ENCODE measurements at places on chromosomes 12 and 14.

- no peak for DNase-seq
Measured at GRCh38 chr12:96258104-96258961, 64.2 kb downstream of the ELK3 start.

DNA sequence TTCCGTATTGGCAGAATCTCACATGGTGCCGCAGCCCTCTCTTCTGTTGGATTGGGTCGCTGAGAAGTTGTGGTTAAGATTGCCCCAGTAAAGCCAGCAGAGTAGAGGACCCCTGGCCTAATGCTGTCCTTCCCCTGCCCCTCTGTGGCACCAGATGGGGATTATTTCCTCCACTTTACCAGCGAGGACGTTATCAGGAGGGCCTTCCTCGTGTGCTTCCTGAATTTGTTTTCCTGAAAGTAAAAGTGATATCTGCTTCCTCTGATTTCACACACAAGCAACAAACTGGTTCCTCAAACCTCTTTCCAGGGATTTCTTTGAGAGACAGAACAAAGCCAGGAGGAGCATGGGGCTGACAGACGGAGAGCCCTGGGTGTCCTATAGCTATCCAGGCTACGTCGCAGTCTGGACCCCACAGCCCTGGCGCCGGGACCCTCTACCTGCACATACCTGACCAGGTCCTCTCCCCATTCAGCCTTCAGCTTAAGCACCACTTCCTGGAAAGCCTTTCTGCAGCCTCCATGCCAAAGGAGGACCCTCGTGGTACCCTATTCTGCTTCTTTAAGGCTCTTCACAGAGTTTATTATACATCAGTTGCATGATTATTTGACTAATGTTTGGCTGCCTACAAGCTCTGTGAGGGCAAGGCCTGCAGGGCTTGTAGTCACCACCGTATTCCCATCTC lies 314.8 kb upstream of the FKBP4 start:
- no peak for DNase-seq

- DNase-seq, result no peak
Measured at GRCh38 chr12:52522346-52523011, 2.3 kb upstream of the KRT5 start.

GRCh38 chr14:75109877-75110276 lies 17.0 kb downstream of the NEK9 start:
- no peak for DNase-seq

DNA sequence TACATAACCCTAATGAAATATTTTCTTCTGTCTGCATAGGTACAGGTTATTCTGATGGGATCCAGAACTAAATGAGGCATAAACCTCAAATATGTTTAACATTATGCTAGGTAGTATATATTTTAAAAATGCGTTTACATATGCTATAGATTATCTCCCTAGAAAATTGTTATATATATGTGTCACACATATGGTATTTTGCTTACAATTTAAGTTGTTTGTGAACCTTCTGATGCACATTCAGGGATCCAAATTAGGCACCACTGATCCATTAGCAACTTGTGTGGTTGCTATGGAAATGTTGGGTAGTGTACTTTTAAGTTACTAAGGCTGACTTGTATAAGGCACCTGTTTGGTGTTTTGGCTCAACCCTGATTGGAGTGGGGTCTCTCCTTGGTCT lies 456.7 kb downstream of the AEBP2 start:
- no peak for DNase-seq

- DNase-seq, result no peak
Measured at GRCh38 chr12:49109641-49110463, 795 bp downstream of the LMBR1L start.

DNA sequence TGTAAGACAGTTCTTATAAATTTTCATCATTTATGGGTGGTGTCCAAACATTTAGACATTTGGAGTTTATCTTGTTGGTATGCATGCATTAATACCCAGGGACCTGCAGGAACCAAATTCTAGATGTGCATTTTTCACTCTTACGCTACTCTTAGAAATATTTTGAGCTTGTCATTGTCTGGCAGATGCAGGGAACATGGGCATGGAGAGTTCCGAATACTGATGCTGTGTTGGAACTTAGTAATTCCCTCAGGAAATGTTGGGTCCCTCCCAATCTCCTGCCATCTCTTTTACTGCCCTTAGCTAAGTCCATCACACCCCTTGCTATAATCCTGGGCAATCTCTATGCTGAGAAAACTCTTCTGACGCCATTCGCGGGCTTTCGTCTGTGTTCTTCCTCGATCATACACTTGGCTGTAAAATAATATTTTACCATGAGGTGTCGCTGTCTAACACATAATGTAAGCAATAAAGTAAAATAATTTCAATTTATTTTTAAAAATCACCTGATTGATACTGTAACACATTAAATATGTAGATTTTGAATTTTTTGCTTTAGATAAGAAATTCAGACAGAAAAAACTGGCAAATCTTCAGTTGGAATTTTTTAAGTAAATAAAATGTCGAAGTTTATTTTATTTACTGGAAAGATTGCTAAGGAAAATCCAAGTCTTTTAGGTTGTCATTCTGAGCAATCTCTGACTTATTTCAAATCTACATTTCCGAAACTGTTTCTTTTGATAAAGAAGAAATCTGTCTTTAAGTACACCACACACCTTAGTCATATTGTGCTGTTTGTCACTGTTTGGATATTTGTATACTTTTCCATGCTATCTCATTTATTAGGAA lies 304.1 kb upstream of the SSTR1 start:
- DNase-seq, result peak; percentile 8

GRCh38 chr12:91074154-91074709 lies 16.4 kb upstream of the KERA start:
- DNase-seq, result no peak

DNA sequence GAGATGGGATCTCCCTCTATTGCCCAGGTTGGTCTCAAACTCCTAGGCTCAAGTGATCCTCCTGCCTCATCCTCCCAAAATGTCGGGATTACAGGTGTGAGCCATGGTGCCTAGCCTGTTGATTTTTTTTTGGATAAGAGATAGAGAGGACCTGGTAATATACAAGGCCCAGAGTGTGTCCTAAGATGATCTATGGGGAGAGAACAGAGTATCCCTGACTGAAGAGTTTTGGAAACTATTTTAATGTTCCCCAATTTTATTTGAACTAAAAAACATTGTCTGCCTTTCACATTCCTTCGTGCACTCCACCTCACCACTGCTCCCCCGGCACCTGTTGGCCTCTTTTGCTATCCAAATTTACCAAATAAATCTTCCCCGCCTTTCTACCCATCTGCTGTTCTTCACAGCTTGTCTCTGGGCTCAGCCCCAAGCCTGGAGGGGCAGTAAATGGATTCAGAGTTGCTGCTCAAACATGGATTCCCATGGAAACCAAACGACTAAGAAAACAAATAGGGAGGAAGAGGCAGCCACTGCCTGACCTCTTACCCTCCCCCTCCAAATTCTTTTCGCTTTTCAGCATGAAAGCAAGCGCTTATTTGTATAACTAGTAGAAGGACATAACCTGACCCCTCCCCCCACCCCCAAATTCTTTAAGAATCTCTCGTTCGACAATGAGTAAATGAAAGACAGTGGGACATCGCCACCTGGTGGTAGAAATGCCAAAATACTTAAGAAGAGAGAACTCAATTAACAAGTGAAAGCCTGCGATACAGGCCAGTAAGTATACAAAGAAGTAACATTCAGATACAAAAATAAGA lies 22.6 kb downstream of the OR10G3 start:
- peak; percentile 87 for DNase-seq

- DNase-seq, result no peak
Measured at GRCh38 chr14:33617154-33617553, 333.7 kb downstream of the EGLN3 start.

DNA sequence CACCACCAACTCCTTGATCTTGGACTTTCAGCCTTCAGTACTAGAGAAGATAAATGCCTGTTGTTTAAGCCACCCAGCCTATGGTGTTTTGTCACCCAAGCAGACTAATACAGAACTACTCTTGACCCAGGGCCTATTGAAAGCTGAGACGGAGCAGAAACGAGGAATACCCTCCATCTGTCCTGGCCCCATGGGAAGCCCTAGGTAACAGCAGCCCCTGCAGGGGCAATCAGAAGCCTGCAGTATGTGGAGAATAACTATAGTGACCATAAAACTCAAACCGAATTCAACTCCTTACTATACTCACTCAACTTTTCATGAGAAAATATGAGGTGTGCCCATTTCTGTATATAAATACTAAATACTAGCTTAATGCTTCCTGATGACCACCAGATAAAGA lies 307.4 kb downstream of the NUAK1 start:
- no peak for DNase-seq

GRCh38 chr14:61768240-61768639 lies 6.0 kb downstream of the SNAPC1 start:
- DNase-seq, result no peak

- DNase-seq, result no peak
Measured at GRCh38 chr12:130592641-130593040, 123.5 kb downstream of the RIMBP2 start.

DNA sequence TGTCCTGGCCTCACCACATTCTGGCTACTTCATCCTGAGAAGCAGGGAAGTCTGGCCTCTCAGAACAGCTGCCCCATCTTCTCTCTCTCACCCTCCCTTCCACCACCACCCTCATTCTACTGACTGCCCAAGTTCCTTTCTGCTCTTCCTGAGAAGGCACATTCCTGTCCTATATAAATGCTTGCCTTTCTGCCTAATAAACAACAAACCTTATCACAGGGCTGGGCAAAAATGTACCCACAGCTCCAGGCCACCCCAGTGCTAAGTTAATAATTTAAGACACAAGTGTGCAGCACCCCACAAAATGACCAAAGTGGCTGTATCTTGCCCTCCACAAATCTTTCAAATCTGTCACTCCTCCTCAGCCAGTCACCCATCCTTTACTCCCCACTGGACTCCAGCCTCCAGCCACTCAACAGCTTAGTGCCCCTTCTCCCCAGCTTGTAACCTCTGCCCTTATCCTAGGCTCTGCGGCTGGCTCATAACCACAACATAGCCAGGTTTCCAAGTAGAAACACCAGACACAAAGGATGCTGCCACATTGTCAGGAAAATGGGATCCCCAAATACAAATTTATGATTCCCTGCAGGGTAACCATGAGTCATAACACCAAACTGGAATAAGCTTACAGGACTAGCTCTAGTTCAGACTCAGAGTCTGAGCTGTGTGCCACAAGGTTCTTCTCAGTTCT lies 15.0 kb downstream of the OXA1L start:
- no peak for DNase-seq

- DNase-seq, result no peak
Measured at GRCh38 chr12:55833056-55833455, 3.7 kb upstream of the DNAJC14 start.
